HAP-1 (cell line): ENCODE measurements at places on chromosomes 5 and 9.

- DNase-seq = no peak
These were observed 132.7 kb upstream of the APC start for GRCh38 chr5:112604732-112605630.

- no peak for DNase-seq
These were observed 3.7 kb downstream of the ACTL7B start for GRCh38 chr9:108852079-108852478.

DNA sequence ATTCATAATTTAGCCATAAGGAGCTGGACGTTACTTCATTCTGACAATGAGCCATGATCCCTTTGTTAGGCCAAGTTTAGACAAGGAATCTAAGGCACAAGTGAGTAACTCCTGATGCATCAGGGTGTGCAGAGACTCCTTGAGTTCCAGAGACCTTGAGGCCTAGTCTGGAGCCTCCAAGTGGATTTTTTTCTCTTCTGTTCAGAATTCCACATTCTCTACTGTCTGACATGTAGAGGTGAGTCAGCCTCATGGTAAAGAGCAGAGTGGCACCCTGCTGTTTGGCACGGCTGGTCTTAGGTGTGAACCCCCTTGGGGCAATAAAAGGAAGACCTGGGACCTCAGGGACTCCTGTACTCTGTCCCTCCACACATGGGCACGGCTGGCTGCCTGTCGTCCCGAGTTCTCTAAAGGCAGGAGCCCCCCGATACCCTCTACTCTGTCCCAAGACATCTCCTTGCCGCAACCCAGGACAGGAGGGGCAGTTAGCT, 22.0 kb upstream of the TGFBI start:
- DNase-seq = no peak

DNA sequence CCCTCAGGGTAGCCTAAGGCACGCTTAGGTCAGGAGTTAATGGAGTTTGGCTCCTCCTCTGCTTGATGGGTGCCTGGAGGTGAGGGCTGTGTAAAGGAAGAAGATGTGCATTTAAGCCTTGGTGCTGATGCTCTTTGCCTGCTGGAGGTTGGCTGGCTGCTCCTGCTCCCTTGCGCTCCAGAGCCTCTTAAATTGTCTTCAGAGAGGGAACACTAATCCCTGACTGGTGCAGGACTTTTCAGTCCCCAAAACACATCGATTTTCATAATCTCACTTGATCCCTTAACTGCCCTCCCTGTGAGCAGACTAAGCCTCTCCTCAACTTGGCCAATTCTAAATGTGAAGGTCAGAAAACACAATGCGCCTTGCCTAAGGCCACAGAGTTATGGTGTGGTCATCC, 16.2 kb upstream of the TCOF1 start:
- DNase-seq = no peak

DNA sequence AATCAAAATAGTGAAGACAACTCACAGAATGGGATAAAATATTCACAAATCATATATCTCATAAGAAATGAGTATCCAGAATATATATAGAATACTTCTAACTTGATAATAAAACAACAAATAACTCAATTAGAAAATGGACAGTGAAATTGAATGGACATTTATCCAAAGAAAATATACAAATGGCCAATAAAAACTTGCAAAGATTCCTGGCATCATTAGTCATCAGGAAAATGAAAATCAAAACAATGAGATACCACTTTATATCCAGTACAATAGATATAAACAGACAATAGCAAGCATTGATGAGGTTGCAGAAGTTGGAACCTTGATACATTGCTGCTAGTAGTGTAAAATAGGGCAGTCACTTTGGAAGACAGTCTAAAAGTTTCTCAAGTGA, 12.8 kb upstream of the TLR4 start:
- no peak for DNase-seq

DNA sequence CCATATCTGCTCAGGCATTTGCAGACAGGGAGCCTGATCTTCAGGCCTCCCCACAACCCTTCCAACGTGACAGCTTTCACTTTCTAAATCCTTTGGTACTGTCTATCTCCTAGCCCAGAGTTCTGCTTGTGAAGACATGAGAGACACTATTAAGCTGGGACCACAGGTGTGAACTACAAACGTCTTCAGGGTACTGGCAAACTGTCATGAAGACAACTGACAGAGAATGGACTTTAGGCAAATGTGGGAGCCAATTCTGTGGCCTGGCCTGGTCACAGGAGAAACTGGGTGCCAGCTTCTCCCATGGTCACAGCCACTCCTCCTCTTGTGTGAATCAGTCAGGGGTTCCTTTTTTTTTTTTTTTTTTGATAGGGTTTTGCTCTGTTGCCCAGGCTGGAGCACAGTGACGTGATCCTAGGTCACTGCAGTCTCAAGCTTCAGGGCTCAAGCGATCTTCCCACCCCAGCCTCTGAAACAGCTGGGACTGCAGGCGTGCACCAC, 10.4 kb downstream of the TRIM14 start:
- DNase-seq = no peak

- no peak for DNase-seq
These were observed 355.3 kb downstream of the KIAA0825 start for GRCh38 chr5:94263068-94263467.

GRCh38 chr9:105330755-105331154, 86.3 kb downstream of the SLC44A1 start:
- DNase-seq = no peak

DNA sequence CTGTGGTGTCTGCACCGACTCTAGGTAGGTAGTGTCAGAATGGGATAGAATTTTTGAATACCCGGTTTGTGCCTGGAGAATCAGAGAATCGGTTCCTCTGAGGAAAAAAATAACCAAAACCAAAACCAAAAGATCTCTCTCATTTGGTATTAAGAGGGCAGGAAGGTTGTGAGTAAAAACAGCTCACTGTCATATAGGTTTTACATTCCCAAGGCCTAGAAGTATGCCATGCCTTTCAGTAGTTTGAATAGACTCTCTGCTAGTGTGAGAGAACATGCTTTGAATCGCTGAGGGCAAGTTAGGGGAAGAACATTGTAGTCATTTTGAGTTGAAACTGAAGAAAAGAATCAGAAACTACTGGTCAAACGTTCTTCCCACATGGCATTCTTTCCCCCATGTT, 411.4 kb upstream of the CD180 start:
- DNase-seq = no peak
